ENCODE measurements at places on chromosomes 11 and 22.
A peak's percentile ranks its signal among the peaks of the same experiment; 100 is the strongest.

DNA sequence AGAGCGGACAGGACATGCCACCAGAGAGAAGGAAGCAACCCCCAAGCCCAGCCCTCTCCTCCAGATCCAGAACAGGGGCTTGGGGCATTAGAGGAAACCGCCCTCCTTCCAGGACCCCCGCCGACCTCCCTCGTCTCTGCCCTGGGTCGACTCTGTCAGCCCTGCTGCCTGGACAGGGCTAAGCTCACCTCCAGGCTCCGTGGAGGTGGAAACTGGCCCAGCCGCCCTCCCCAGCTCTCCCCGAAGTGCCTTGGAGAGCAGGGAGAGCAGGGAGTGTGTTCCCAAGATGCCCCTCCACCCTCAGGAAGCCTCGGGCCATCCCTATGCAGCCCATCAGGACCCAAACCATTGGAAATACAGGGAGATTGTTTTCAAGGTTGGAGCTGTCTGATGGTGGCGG is 26.8 kb downstream of the ANO1 start:
- no peak for DNase-seq

DNA sequence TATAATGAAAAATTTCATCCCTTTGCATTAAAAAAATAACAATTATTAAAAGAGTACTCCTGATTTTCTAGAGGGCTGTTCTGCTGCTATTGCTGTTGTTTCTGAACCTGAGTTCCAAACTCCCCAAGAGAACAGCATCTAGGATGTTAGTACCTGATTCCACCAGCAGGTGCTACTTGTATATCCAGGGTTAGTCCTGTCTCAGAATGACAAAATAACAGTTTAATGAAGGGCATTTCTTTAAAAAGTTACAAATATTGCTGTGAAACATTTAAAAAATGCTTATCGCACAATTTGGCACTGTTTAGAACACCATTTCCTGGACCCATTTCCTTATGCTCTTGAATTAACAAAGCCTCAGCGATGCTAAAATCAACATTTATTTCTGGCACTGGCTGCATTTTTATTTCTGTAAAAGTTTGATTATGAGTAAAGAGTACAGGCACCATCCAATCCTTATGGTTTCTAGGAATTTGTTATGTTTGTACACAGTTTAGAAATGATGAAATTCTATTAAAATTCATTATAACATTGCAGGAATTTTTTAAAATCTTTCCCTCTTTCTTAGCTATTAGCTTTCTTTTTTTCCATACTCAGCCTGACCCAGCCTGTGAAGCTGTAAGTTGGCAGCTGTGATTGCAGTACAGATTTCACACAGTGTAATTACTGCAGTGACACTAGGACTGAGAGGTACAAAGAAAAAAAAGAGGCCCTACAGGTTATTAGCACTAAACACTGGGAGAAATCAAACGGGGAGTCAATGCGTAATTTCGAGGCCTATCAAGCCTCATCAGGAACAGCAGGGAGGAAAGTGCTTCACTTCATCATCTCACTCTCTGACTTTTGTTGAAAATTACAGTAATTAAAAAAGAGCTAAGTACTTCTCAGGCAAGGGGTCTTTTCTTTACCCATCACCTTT is 208.8 kb downstream of the DCDC1 start:
- DNase-seq = no peak

DNA sequence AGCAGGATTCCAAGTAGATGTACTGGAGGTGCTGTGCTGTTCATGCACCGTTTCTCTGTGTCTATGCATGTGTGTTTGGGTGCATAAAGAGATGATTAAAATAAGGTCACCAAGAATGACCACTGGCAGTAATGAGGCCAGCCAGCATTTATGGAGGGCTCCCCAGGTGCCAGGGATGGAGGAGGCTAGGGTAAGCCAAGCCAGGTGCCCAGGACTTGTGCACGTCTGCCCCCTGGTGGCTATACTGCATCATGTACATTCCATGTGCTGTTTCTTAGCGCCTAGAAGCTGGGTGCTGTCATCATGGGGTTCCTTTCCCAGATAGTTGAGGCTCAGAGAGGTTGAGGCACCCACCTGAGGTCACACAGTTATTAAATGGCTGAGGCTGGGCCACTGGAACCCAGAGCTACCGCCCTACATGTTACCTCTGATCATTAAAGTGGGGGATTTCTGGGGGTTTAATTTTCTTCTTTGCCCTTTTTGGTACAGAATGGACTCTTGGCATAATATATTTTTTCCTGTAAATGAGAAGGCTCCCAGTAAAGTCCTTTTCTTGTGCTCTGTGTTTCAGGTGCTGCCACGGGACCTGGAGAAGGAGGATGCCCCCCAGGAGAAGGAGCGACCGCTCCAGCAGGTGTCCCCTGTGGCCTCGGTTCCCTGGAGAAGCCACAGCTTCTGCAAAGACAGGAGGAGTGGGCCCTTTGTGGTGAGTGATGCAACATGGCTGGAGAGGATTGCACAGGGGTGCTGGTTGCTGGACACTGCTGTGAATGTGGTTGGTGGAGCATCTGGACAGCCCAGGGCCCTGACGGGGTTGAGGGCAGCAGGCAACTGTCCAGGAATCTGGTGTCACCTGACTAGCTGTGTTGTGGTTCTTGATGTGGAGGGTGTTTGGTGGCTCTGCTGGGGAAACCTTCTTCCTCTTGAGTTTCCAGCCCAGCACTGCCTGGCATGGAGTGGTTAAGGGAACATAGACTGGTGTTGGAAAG is 96.4 kb downstream of the KIAA1671 start:
- peak; percentile 40 for DNase-seq

- DNase-seq = no peak
Observed at GRCh38 chr11:76277298-76278175, 71.2 kb upstream of the WNT11 start.

GRCh38 chr11:117950301-117950700 is 21.1 kb upstream of the TMPRSS13 start:
- DNase-seq = peak; percentile 6

DNA sequence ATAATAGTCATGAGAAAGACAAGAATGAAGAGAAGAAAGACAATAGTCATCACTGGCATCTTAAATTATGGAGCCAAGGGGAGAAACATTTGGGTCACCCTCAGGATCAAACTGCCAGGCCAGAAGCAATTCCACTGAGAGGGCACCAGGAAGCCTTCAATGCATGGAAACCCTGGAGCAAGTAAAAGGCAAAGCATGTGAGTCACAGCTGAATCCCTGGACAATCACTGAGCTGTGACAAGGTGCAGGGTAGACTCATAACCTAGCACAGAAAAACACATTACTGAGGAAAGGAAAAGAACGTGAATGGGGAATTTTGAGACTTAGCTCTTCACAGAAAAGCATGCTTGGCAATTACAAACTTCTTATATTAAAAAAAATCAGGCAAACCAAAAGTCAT is 1.6 kb downstream of the KCNJ1 start:
- peak; percentile 28 for DNase-seq

- peak; percentile 12 for DNase-seq
Observed at GRCh38 chr22:20624161-20624616, 116.8 kb downstream of the MED15 start.

All from fibroblast of skin of right biceps (primary cell).